ENCODE measurements at places on chromosomes 12 and 14.

- DNase-seq = no peak
Observed at GRCh38 chr12:65721541-65722190, 102.6 kb upstream of the HMGA2 start.

GRCh38 chr12:92403210-92404175, 257.8 kb upstream of the BTG1 start:
- DNase-seq = no peak

- DNase-seq = no peak
Observed at GRCh38 chr14:56241461-56241860, 123.2 kb downstream of the PELI2 start.

DNA sequence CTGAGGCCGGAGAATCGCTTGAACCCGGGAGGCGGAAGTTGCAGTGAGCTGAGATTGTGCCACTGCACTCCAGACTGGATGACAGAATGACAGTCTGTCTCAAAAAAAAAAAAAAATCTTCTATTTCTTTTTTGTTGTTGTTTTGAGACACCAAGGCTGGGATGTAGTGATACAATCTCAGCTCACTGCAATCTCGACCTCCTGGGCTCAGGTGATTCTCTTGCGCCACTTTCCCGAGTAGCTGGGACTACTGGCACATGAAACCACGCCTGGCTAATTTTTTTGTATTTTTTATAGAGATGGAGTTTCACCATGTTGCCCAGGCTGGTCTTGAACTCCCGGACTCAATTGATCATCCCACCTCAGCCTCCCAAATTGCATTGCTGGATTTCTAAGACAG, 7.3 kb upstream of the SNRNP35 start:
- no peak for DNase-seq

GRCh38 chr12:94710933-94711332, 60.6 kb upstream of the TMCC3 start:
- DNase-seq = peak; percentile 4

DNA sequence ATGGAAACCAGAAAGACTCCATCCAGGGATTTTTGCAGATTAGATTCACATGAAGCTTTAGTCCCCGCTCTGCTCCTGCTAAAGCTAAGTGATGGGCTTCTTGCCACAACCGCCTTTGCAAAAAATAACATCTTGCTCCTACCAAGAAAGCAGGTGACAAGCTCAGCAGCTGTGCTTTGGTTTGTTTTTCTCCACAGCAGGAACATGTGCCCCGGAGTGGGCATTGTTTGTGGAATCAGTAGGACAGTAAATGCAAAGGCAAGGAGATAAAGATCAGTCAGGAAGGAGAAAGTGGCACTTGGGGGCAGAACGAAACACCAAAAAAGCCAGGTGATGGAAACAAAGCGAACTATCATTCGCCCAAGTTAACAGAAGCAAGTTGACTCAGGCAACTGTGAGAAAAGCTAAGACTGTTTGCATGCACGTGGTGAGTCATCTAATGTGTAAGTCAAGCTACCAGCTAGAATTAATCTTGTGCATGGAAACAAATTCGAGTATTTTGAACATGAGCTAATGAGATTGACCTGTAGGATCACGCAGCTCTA, 165.5 kb upstream of the PLXNC1 start:
- DNase-seq = no peak

DNA sequence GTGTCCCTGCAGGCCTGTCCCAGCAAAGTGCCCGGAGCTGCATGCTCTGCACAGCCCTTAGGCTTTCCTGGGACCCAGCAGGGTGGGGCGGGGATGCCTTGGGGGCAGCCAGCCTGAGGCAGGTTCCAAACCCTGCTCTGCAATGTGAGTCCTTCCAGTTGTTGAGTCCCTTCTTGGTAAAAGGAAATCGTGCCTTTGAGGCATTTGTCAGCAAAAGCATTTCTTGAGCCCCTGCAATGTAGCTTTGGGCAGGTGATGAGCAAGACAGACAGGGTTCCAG, 38.1 kb upstream of the TRAF3 start:
- no peak for DNase-seq

DNA sequence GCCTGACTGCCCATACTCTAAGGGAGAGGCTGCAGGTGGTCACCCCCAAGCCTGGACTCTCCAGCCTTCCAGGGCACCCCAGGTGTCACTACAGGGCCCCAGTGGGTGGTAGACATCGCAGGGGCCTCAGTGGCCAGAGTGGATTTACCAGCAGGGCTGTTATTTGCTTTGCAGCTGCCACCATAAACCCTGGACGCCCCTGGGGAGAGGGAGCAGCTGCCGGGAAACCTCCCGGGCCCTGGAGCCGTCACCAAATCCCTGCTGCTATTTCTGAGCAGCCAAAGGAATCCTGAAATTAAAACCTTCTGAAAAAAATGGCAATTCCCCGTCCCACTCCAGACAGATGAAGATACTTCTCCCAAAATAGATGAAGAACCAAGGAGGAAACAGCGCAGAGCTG, 13.9 kb downstream of the TMEM119 start:
- peak; percentile 38 for DNase-seq

GRCh38 chr14:33924566-33925100, 26.2 kb downstream of the EGLN3 start:
- no peak for DNase-seq

All from NCI-H1694 (cell line).